HT-29 (cell line): ENCODE measurements at places on chromosomes 1 and 21. TPM values are rescaled to one million over a fixed set of nuclear protein-coding genes. Genes with fewer than 3 reads are reported as not detected.
A peak's percentile ranks its signal among the peaks of the same experiment; 100 is the strongest.

GRCh38 chr1:200795156-200795555, 56.5 kb downstream of the CAMSAP2 start:
- DNase-seq, result no peak

DNA sequence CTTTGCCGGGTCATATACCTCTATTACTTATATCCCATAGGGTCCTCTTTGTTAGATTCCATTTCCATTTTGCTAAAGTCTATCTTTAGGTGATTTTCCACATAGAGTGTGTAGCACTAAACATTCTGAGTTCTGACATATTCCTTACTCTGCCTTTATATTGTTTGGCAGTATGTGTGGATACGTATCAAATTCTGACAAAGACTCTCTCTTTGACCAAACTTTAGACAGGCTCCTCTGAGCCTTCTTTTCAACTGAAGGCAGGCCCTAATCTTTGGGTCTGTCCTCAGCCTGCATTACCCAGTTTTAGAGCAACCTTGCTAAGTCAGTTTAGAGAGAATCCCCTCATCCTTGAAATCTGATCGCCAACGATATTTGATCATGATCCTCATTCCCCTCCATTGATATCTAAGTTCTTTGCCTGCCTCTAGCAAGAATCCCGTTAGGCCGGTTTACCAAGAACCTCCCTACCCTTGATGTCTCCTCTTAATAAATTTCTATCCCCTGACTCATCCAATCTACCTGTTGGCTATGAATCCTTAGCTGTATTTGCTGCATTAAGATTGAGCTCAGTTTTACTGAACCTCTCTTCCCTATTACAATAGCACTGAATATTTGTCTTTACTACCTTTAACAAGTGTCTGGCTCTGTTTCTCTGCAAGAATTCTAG, 10.4 kb upstream of the PPT1 start:
- peak; percentile 95 for DNase-seq

DNA sequence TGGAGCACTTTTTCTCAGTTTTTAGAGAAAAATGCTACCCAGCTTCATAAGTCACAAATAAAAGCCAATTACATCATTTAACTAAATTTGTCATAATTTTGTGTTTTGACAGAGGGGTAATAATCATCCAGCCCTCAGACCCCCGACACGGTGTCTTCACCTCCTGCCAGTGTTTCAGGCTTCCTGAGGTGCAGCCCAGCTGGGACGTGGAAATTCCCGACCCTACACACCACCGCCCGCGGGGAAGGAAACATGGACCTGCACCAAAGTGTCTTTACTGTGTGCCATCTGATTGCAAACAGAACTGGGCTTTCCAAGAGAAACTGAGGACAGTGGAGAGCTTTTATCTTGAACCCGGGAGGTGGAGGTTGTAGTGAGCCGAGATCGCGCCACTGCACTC, 7.7 kb upstream of the INAVA start:
- DNase-seq, result no peak

- no peak for DNase-seq
These were observed 7.8 kb upstream of the TM2D1 start for GRCh38 chr1:61732726-61733125.

GRCh38 chr1:115624859-115625258, 16.9 kb upstream of the VANGL1 start:
- peak; percentile 30 for DNase-seq

The PGLYRP4 gene
- not detected in 2 replicates for total RNA-seq

The PDZK1 gene
- 7.9 and 8.2 TPM in 2 replicates for total RNA-seq

The HES4 gene
- total RNA-seq, result 110 and 139 TPM in 2 replicates

The ICOSLG gene
- 1.7 and 2.2 TPM in 2 replicates for total RNA-seq
